Activated T-cell treated with anti-CD3 and anti-CD28 coated beads for 4 hours (primary cell): ENCODE measurements at places on chromosomes 12 and 14.

DNA sequence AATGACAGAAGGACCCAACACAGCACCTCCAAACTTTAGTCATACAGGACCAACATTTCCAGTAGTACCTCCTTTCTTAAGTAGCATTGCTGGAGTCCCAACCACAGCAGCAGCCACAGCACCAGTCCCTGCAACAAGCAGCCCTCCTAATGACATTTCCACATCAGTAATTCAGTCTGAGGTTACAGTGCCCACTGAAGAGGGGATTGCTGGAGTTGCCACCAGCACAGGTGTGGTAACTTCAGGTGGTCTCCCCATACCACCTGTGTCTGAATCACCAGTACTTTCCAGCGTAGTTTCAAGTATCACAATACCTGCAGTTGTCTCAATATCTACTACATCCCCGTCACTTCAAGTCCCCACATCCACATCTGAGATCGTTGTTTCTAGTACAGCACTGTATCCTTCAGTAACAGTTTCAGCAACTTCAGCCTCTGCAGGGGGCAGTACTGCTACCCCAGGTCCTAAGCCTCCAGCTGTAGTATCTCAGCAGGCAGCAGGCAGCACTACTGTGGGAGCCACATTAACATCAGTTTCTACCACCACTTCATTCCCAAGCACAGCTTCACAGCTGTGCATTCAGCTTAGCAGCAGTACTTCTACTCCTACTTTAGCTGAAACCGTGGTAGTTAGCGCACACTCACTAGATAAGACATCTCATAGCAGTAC, 64.6 kb downstream of the RAD52 start:
- DNase-seq = no peak

- no peak for DNase-seq
Measured at GRCh38 chr14:59175404-59175803, 13.1 kb upstream of the DAAM1 start.

- no peak for DNase-seq
Measured at GRCh38 chr14:102164241-102164641, 24.5 kb downstream of the WDR20 start.

- DNase-seq = no peak
Measured at GRCh38 chr12:52715416-52715815, 12.1 kb upstream of the KRT77 start.

- DNase-seq = no peak
Measured at GRCh38 chr12:107390414-107390813, 295.2 kb upstream of the PWP1 start.

GRCh38 chr14:75452900-75453816, 25.3 kb downstream of the JDP2 start:
- no peak for DNase-seq

- peak; percentile 43 for DNase-seq
Measured at GRCh38 chr12:48818831-48819590, 715 bp downstream of the CACNB3 start.

DNA sequence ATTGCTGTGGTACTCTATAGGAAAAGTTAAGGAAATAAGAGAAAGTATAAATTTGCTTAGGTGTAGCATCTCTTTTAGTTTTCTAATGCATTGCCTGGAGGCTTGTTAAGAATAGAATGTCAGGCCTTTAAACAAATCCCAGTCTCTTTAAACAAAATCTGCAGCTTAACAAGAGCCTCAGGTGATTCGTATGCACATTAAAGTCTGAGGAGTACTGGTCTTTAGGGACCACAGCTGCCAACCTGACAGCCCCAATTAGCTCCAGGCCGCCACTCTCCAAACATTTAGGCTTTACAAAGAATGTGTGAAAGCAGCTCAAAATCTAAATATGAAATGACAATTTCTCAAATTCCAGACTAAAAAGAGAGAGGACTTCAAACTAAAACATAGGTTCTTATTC, 35.7 kb downstream of the PAWR start:
- DNase-seq = no peak

DNA sequence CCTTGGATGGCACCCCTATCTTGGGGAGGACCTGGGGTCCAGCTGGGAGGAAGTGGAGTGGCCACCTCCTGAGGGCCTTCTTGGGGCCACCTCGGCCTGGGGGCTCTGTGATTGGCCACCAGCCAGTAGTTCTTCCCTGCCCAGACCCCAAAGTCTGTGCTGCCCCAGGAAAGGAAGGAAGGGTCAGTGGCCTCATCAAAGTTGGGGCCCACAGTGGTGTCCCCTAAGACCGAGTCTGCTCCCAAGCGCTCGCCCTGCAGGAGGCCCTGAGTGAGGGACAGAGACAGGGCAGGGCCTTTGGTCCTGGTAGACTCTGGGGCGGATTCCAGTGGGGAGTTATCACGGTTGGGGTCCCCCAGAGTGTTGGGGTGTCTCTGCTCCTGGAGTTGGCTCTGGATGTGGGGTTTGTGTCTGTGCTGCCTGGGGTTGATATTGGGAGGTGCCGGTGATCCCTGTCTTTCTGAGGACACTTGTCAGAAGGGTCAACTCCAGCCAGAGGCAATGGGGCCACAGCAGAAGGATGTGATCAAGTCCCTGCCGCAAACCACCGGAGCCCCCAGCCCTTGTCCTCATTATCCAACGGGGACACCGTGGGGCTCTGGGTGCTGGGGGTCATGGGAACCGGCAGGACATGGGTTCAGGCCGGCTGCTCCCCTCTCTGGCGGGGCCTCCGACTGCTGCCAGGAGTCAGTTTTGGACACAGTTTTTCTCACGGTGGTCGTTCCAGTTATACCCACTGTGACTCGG, 364.3 kb downstream of the TMEM121 start:
- no peak for DNase-seq

DNA sequence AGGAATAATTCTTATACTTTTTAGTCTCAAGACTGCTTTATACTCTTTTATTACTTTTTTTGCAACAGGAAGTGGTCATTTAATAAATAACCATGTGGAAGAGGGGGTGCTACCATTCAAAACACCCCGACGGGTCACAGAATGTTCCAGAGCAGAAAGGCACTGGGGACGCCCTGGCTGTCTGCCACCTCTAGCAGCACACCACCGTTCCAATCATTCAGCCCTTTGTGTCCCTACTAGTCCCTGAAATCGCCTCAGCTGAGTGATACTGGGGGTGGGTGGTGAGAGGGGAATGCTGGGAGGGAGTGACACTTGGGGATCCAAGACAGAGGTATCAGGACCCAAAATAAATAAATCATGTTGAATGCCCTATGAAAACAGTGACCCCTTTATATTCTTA, 52.4 kb downstream of the MON2 start:
- DNase-seq = no peak

GRCh38 chr14:59060841-59061240, 127.6 kb upstream of the DAAM1 start:
- no peak for DNase-seq

DNA sequence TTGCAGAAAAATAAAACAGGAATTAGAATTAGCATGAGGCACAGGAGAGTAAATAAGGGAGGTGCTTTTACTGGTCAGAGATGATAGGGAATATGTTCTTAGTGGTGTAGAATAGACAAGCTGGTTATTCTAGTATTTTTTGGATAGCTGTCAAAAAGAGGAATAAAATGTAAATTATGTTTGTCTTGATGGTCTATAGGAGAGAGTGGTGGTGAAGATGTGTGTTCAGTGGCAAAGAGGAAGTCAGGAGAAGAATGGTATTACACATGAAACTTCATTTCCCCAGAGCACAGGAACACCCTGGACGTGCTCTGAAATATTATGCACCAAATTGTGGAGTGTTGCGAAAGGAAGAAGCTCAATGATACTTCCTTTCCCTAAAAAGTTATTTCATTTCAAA, 27.8 kb downstream of the MUCL1 start:
- no peak for DNase-seq

DNA sequence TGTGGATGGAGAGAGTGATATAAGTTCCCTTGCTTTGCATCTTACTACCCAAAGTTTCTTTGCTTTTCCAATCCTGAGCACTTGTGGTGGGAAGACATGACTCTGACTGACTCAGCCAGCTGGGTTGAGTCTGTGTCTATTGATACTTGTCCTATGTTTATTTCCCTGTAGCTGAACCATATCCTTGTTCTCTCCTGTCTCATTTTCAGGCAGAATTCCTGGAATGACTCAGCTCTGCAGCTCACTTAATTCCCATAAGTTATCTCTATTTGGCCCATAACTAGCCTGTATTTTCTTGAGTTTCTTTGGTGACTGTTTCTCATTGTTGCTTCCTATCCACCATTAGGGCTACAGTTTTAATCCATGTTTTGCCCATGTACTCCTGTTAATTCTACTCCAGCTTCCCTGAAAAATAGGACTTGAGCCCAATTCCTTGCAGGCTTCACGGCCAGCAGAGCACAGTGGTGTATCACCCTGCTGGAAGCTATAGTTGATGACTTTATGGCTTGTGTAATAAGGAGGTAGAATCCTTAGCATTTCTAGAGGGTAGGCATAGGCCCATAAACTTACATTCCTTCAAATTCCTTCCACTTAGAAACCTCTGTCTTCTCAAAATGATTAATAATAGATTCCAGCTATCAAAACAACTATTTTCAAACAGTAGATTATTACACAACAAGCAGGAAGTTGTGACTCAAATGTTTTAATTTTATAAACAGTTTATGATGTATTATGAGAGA, 183.1 kb downstream of the TMTC3 start:
- no peak for DNase-seq

DNA sequence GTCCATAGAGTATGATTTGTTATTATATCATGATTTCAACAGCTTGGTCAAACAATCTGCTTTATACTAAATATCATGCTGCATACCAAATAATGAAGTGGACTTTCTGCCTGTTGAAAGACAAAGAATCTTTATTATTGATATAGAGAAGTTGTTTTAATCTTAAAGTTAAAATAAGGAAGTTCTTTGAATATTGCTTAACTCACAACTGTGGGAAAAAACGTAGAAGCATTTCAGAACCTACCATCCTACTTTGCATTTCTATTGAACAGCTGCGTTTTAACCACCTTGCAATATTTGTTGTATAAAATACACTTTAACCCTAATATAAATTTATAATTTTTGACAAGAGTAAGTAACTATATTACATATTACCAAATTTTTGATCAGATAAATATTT, 22.9 kb upstream of the ARL1 start:
- no peak for DNase-seq

GRCh38 chr14:52042371-52043289, 26.2 kb downstream of the NID2 start:
- no peak for DNase-seq

DNA sequence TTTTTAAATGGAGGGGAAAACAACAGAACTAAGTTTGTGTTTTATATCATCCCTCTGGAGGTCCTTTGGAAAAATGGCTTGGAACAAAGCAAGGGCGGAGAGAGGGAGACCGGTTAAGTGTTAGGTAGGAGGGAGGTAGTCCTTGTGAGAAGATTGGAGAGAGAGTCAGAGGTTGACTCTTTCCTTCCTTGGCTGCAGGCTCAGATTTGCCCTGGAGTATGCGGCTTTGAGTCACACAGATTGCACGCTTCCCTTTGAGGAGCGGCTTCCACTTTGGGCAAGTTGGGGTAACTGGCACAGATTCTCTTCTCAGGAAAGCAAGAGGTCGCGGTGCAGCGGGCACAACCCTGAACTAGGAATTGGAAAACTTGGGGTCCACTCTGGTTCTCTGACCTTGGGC, 9.9 kb downstream of the SOCS2 start:
- DNase-seq = no peak

- no peak for DNase-seq
Measured at GRCh38 chr12:52539083-52539820, 13.7 kb downstream of the KRT71 start.

DNA sequence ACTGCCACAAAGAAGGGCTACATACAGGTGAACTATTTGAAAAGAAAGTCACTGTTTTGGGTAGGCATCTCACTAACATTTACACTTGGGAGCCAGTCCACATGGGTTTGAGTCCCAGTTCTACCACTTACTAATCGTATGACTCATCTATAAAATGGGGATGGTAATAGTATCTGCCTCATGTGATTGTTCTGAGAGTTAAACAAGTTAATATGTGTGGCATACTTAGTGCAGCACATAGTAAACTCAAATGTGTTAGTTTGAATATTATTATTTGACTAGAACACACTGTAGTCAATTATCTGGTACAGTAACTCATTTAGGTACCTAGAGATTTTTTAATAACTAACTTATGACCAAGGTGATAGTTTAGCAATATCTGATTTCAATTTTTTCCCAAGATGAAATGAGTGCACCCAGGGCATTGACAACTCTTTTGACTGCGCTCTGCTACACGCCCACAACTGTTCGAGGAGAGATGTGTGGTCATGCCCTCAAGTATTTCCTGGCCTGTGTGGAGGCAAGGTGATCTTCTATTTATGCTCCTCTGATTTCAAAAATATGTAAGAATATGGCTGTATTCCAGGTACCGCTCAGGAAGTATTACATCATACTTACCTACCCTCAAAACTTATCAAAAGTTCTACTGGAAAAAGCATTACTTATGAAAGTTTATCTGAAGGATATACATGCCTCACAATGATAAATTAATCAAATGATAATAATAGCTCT, 210.6 kb upstream of the EGLN3 start:
- no peak for DNase-seq

- no peak for DNase-seq
Measured at GRCh38 chr12:1970331-1970900, 33.8 kb downstream of the DCP1B start.

GRCh38 chr12:32661706-32662105, 17.4 kb upstream of the DNM1L start:
- no peak for DNase-seq

GRCh38 chr12:124169577-124170284, 125.2 kb upstream of the RFLNA start:
- no peak for DNase-seq

- DNase-seq = no peak
Measured at GRCh38 chr14:68692916-68693771, 99.7 kb downstream of the ZFP36L1 start.

- no peak for DNase-seq
Measured at GRCh38 chr12:45644541-45644940, 85.0 kb upstream of the ARID2 start.

- DNase-seq = no peak
Measured at GRCh38 chr14:33098016-33098415, 159.3 kb downstream of the NPAS3 start.

- DNase-seq = no peak
Measured at GRCh38 chr14:99436247-99437180, 44.1 kb downstream of the SETD3 start.

DNA sequence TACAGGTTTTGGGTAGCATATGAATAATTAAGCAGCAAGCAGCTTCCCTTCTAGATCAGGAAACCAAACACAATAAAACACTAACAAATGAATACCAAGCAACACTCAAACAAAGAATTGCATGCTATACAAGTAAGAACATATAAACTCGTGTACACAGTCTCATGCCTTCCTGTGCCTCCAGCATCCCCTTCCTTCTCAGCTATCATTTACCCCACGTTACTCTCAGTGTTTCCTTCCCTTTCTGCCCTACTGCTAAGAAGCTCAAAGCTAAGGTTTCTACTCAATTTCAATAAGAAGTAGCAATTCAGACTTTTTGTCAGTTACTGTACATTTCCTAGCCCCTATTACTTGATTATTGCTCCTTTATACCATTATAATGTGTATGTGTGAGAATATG, 81.0 kb downstream of the DUSP16 start:
- DNase-seq = no peak

GRCh38 chr14:59632381-59632780, 55.8 kb upstream of the CCDC175 start:
- DNase-seq = no peak
